T1000 (cell line): ENCODE measurements at places on chromosomes 4 and X.

DNA sequence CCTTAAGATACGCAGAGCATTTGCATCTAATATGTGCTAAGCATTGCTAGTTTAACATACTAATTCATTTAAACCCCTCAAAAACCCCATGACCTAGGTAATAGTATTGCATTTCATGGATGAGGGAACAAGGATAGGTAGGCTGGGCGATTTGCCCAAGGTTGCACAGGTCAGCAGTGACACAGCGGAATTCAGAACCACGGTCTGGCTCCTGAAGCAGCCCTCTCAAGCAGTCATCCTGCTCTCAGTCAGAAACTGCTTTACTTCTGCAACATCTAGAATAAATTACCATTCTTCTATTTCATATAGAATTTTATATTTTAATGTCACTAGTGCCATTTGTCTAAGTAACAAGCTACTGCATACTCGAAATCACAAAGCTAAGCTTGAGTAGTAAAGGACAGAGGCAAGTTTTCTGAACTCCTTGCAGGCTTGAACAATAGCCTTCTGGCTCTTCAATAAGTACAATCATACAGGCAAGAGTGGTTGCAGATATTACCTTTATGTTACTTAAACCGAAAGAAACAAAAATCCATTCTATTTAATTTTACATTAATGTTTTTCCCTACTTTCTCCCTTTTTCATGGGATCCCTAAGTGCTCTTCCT is 555 bp upstream of the SPP1 start:
- DNase-seq: no peak

DNA sequence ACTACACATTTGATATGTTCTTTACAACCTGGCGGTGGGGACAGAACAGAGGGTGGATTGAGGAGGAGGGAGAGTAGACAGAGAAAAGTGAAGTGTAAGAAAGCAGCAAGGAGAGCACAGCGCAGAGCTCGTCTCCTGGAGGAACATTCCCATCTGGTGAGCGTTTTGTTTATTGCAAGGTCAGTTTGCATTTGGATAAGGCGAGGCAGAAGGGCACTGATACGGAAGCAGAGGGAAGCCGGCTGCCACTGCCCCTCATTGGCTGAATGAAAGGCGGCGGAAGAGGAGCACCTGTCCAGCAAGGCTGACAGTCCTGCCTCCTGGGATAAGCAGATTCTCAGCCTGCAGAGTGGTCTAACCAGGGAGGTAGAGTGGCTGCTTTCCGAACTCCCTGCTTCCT is 83.2 kb downstream of the GPR143 start:
- no peak for DNase-seq

GRCh38 chr4:110055158-110055768 is 142.6 kb downstream of the EGF start:
- DNase-seq: no peak

DNA sequence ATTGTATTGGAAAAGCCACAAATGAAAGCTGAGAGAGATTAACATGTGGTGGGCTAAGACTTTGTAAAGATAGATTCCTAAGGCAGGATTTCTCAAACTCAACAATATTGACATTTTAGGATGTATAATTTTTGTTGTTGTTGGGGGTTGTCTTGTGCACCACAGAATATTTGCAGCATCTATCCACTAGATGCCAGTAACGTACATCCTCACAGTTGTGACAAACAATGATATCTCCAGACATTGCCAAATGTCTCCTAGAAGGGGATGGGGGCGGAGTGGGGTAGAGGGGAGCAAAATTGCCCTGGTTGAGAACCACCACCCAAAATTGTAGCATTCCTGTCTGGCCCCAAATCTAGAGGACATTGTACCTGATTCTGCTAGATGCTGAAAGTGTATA is 14.7 kb upstream of the CBR4 start:
- no peak for DNase-seq

DNA sequence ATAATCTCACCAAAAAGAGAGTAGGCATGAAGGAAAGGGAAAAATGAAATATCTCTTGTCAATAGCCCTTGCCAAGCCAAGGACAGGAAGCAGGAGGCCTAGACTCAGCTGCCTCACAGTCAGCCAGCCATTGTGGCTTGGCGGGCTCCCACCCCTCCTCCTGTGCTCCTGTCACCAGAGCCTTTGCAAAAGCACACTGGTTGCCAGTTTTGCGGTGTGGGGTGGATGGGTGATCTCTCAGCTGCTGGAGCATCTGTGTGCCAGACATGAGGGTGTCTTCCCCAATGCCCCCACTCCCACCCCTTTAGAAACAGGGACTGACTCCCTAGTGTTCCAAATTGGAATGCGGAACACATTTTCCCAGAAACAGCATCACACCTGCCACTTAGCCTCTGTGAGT is 26.1 kb downstream of the ARHGEF6 start:
- DNase-seq: no peak

- DNase-seq: no peak
Measured at GRCh38 chr4:159252491-159252890, 149.6 kb downstream of the RAPGEF2 start.
